ENCODE measurements at places on chromosomes 12 and 14. TPM values are rescaled to one million over a fixed set of nuclear protein-coding genes. Genes with fewer than 3 reads are reported as not detected.
A peak's percentile ranks its signal among the peaks of the same experiment; 100 is the strongest.

Gene PLEKHH1
- total RNA-seq: 0.65 TPM

Gene HPD
- not detected for total RNA-seq

Gene TTC7B
- 40.3 TPM for total RNA-seq

GRCh38 chr14:22079766-22080165, 406.1 kb upstream of the OR4E1 start:
- no peak overlapping the region for H3K27ac ChIP-seq
- H3K4me3 ChIP-seq: no peak overlapping the region
- DNase-seq: no peak
- no peaks in the 10 kb centered on the region for H3K36me3 ChIP-seq
- H3K4me1 ChIP-seq: no peaks in the 10 kb centered on the region
- H3K27me3 ChIP-seq: peaks cover 38% of the 10 kb centered on the region

DNA sequence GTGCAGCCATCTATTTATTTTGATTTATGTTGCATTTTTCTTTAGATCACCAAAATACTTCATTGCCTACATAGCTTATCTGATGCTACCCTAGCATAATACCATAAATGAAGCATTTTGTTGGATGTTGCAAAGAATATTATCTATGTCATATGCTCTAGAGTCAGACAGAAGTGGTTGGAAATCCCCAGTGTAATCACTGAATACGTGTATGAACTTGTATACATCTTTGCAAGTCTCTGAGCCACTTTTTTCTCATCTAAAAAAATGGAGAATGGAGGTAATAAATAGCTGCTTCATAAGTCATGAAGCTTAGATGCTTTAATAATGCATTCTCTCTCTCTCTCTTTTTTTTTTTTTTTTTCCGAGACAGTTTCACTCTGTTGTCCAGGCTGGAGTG, 18.5 kb downstream of the EVL start:
- no peak overlapping the region for H3K4me3 ChIP-seq
- H3K27me3 ChIP-seq: no peaks in the 10 kb centered on the region
- H3K4me1 ChIP-seq: peaks cover 40% of the 10 kb centered on the region
- no peak overlapping the region for H3K27ac ChIP-seq

DNA sequence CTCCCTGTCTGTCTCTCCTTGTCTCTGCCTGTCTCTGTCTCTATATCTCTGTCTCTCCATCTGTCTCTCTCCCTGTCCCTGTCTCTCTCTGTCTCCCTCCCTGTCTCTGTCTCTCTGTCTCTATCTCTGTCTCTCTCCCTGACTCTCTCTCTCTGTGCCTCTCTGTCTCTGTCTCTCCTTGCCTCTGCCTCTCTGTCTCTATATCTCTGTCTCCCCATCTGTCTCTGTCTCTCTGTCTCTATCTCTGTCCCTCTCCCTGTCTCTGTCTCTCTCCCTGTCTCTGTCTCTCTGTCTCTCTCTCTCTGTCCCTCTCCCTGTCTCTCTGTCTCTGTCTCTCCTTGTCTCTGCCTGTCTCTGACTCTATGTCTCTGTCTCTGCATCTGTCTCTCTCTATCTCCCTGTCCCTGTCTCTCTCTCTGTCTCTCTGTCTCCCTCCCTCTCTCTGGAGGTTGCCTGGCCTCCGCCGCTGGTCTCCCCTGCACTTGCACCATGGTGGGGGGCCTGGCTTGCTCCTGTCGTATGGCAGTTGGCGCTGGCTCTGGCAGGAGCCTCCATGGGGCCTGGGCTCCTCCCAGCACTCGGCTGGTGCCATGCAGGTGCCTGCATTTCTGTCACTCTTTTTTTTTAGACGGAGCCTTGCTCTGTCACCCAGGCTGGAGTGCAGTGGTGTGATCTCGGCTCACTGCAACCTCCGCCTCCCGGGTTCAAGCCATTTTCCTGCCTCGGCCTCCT, 28.3 kb downstream of the MMP17 start:
- DNase-seq: peak; percentile 79
- no peaks in the 10 kb centered on the region for H3K27me3 ChIP-seq
- H3K36me3 ChIP-seq: no peaks in the 10 kb centered on the region
- H3K4me3 ChIP-seq: no peak overlapping the region
- H3K4me1 ChIP-seq: peaks cover 18% of the 10 kb centered on the region
- no peak overlapping the region for H3K27ac ChIP-seq

- no peak for DNase-seq
- H3K4me3 ChIP-seq: no peak overlapping the region
- H3K27ac ChIP-seq: no peak overlapping the region
- H3K4me1 ChIP-seq: peaks cover 3% of the 10 kb centered on the region
- H3K36me3 ChIP-seq: no peaks in the 10 kb centered on the region
- peaks cover 12% of the 10 kb centered on the region for H3K27me3 ChIP-seq
These were observed 146.2 kb upstream of the RFLNA start for GRCh38 chr12:124148481-124149273.

GRCh38 chr12:2325519-2325918, 272.7 kb downstream of the CACNA1C start:
- H3K36me3 ChIP-seq: peaks cover 4% of the 10 kb centered on the region
- no peaks in the 10 kb centered on the region for H3K27me3 ChIP-seq
- no peak for DNase-seq
- no peak overlapping the region for H3K4me3 ChIP-seq

DNA sequence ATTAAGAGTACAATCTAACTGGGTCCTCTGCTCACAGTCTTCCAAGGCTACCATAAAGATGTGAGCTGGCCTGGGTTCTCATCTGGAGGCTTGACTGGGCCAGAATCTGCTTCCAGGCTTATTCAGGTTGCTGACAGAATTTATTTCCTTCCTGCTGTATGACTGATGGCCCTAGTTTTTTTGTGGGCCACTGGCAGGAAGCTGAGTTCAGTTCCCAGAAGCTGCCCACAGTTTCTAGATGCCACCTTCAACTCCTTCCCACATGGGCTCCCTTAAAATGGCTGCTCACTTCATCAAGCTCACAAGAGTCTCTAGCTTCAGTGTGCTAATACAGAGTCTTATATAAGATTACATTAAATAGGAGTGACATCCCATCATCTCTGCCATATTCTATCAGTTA, 121.7 kb upstream of the CAND1 start:
- no peaks in the 10 kb centered on the region for H3K36me3 ChIP-seq
- no peak overlapping the region for H3K4me3 ChIP-seq
- no peak overlapping the region for H3K27ac ChIP-seq
- no peak for DNase-seq

DNA sequence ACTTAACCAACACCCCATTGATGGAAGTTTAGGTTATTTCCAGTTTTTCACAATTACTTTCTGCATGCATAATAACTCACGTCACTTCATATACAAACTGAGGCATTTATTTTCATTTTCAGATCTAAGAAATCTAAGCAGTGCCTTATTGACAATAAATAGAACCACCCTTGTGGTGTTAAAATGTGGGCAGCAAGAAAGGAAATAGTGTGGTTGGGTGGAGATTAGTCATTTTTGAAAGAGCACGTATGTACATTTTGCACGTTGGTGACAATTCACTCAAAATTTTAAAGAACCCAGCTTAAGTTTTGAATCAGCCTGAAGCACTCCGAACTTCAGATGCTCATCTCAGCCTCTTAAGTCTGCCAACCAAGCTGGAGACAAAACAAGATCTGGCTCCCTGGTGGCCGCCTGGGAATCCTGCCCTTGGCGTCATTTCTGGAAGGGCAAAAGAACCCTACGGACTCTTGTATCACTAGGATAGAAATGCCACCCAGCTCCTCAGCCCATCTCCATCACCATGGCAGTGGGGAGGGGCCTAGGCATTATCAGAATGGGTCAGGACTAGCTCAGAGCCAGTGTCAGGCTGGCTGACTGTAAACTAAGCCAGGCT, 89.5 kb upstream of the BCL2L14 start:
- no peak overlapping the region for H3K27ac ChIP-seq
- H3K4me1 ChIP-seq: peaks cover 10% of the 10 kb centered on the region
- DNase-seq: no peak
- no peaks in the 10 kb centered on the region for H3K36me3 ChIP-seq
- no peak overlapping the region for H3K4me3 ChIP-seq
